ENCODE measurements at places on chromosomes 12 and 14.
A peak's percentile ranks its signal among the peaks of the same experiment; 100 is the strongest.

DNA sequence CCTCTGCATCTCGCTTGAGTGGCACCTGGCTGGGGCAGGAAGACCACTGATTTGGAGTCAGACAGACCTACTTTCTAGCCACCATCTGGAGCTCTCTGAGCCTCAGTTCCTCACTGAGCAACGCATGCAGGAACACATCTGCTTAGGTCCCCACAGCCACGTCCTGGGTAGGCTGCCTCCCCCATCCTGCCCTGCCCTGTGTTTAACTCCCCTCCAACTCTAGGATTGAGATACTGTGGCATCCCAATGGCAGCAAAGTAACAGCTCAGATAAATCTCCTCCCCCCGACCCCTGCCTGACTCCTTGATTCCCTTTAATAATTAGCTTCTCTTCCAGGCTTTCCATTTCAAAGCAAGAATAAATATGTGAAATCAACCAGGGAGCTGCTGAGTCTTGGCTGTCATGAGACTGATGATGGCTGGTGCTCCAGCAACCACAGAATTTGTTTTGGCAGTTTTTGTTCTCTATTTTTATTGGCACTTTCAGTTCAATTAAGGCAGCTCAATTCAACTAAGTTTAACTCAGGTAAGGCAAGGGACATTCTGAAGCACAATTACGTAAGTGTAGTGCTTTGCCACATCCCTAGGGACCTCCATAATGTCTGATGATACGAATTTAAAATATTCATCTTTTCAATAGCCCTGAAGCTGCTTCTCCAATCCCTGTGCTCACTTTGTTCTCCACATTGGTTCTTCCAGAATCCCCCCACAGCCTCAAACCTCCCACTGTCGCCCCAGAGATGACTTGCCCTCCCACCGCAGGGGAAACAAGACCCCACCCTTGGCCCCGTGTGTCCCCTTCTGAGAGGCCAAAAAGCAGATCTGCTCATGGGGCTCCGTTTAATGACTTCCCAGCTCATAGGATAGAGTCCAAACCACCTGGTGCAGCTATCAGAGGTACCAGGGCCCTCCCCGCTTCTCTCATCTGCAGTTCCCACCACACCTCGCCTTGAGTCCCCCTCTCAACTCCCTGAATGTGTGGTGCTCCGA, 58.2 kb downstream of the ESR2 start:
- peak; percentile 19 for DNase-seq

- no peak for DNase-seq
Observed at GRCh38 chr12:4041187-4041885, 168.1 kb upstream of the PARP11 start.

GRCh38 chr12:49655595-49656236, 32.4 kb downstream of the PRPF40B start:
- DNase-seq: no peak

DNA sequence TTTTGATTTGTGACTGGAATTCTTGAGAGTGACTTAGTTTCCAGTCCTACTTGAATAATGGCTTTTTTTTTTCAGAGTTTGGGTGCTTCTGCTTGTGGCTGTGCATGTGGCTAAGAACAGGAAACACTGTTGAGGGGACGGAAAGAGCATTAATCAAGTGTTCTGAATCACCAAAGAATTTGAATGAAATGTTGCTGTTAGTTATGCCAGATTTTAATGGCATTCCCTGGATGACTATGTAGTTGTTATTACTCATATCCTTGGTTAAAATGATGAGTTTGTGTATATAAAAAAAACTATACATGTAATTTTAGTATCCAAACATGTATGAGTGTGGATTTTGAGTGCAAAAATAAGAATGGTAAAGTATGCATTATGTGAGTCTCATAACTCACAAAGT, 347.9 kb downstream of the BCAT1 start:
- DNase-seq: peak; percentile 29

DNA sequence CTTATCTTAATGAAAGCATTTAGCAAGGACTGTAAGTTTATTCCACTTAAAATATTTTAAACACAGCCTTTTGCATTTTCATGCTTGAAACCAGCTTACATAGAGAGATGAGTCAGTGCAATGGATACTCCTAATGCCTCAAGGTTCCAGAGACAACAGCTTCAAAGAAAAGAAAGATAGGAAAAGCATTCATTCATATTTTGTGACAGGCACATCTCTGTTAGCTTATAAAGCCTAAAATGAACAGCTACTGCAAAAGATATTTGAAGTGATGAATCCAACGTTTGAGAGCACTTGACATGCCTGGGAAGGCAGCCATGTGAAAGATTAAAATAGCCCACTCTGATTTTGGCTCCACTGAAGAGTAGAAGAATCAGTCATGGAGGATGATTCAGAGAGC, 814.5 kb downstream of the RPS29 start:
- no peak for DNase-seq

- DNase-seq: no peak
Observed at GRCh38 chr14:103318750-103319419, 15.2 kb upstream of the EIF5 start.

DNA sequence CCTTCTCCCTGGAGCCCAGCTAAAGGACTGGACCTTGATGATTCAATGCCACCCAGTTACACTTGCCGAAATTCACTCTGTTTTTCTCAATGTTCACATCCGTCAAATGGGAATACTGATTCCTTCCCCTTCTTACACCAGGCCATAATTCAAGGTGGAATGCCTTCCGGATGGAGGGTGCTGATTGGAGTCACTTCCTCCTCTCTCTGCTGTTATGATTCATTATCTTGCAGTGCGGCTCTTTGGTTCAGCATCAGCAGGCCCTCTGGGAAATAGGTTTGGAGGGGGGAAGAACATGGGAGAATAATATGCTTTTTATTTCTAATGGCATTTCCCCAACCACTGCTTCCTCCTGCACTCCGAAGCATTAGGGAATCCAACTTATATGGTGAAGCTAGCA, 390.6 kb upstream of the TBX3 start:
- DNase-seq: no peak

DNA sequence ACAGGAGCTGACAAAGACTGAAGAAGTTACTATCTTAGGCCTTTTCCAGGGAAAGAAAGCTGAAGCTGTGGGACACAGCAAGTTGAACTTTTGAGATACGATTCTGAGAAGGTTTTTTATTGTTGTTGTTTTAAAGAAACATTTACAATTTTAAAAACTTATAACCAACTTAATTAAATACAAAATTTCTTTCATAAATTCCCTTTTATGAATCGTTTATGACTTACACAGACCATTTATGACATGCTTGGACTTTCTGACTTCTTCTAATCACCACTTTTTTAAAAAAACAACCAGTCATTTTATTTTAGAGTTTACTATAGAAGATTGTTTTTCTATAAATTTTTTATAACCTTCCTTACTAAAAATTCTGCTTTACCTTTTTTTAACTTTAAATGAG, 68.7 kb downstream of the DHRS2 start:
- peak; percentile 7 for DNase-seq

DNA sequence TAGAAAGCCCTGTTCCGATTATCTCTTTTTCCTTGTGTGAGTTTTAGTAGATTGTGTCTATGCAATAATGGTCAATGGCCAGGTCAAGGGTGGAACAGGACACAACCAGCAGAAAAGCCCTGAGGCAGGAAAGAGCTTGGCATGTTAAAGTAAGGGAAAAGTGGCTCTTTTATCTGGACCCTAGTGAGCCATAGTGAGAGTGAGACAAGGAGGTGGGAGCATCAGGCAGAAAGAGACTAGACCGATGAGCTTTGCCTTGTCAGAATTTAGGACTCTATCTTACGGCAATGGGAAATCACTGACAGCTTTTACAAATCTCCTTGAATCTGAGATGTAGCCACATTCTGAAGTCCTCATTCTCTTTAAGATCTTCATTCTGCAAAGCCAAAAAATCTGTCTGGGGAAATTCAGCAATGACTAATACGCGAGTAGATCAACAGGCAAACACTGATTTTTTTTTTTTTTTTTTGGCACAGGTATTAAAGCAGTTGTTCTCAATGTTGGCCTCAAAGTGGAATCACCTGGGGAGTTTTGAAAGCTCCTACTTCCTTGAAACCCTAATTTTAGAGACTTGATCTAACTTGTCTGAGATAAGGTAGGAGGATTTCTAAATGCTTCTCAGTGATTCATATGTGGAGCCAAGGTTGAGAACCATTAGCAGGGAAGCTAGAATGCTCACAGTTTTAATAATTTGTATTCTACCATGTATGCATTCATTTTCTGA, 33.9 kb downstream of the TMEM19 start:
- no peak for DNase-seq

DNA sequence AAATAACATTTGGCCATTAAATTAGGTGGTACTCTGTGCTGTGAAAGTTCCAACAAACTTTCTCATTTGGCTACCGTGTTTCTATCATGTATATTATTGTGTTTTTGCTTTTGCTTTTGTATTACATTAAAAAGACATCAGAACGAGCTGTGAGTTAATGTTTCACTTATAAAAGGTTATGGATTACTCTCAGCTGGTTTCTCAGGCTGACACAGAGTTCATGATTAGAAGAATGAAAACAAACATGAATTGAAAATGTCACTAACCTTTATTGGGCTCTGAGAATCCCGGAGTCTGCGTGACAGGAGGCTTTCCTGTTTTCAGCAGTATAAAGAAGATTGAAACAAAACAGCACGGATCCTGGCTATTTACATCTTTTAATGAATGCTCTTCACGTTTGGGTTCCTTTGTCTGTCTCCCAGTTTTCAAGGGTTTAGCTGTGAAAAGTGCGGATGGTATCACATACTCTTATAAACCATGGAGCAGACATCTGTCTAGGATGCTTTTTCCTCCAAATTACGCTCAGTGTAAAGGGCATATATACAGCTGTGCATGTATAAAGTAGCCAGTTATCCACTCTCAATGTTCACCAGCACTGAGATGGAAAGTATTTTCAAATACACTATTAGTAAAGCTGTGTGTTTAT, 153.6 kb downstream of the PTCSC3 start:
- DNase-seq: no peak

GRCh38 chr14:72700338-72701236, 193.3 kb downstream of the DPF3 start:
- no peak for DNase-seq

- DNase-seq: no peak
Observed at GRCh38 chr12:66901138-66901932, 222.5 kb upstream of the GRIP1 start.

Measured in ACHN (cell line).